ENCODE measurements at places on chromosomes 6 and 20.

- DNase-seq: no peak
These were observed 26.6 kb upstream of the DAAM2 start for GRCh38 chr6:39765508-39766065.

DNA sequence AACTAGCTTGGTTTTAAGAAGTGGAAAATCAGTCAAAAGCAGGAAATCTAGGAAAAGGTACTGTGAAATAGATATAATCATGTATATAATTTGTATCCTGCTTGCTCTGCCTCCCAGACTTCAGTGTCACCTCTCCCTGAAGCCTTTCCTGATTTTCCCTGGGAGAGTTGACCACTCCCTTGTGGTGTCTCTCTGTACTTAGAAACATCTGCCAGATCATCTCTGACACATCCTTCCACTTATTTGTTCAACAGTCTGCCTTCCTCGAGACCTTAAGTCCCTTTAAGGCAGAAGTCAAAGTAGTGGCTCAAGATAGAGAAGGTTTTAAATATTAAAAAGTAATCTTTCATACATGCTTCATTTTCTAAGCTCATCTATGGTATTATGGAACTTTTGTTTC is 236.5 kb downstream of the CDKAL1 start:
- no peak for DNase-seq

DNA sequence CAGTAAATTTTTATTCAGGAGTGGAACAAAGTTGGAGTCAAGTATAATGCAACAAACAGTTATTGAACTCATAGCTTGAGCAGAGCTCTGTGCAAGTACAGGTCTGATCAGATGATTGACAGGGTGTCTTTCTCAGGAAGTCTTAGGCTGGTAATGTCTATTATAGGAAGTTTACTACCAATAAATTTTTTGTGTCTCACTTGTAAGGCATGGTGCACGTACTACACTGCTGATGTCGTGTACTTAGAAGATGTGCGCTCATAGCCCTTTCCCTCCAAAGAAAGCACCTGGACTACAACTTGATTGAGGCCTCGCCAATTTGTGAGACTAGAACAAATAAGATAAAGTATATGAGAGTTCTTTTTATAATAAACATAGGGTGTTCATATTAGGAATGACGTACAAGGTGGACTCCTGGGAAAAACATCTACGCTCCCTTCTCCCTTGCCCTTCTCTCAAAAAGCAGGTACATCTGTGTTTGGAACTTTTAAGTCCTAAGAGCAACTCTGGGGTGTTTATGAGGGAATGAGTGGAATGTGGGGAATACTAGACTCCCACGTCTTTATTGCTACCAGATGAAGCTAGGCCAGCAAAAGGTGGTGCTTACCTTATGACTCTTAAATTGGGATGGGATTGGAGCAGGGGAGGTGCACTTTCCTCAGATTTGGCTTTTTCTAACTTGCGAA is 1.5 kb downstream of the NDUFAF5 start:
- DNase-seq: no peak

DNA sequence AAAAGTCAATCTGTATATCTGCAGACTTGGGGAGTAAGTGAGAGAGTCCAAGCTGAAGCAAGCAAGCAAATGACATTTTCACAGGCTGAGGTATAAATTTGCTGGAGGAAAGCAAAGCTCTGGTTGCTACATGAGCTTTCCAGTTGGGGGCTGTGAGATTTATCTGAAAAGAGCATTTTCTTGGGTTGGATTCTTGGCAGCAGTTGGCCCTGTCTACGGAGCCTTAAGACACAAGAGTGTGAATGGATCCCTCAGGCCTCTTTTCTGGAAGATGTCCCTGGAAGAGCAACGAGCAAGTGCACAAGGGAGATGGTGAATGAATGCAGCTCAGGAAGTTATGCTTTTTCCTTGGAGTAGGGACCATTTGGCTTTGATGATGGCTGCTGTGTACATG is 30.8 kb downstream of the ISM1 start:
- DNase-seq: no peak

- DNase-seq: no peak
These were observed 2.2 kb downstream of the C20orf204 start for GRCh38 chr20:64038224-64038564.

DNA sequence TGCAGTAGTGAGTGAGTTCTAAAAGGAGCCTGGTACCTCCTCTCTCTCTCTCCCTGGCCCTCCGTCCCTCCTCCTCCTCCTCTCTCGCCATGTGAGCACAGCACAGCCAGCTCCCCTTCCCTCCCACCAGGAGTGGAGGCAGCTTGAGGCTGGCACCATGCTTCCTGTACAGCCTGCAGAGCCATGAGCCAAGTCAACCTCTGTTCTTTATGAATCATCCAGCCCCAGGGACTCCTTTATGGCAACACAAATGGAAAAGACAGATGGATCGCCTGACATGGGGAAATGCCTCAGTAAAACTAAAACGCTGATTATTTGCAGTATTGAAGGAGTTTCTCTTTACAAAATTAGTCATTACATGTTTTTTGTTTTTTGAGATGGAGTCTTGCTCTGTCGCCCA is 233.7 kb upstream of the ARID1B start:
- no peak for DNase-seq

GRCh38 chr20:59307270-59307669 is 6.9 kb downstream of the EDN3 start:
- no peak for DNase-seq

DNA sequence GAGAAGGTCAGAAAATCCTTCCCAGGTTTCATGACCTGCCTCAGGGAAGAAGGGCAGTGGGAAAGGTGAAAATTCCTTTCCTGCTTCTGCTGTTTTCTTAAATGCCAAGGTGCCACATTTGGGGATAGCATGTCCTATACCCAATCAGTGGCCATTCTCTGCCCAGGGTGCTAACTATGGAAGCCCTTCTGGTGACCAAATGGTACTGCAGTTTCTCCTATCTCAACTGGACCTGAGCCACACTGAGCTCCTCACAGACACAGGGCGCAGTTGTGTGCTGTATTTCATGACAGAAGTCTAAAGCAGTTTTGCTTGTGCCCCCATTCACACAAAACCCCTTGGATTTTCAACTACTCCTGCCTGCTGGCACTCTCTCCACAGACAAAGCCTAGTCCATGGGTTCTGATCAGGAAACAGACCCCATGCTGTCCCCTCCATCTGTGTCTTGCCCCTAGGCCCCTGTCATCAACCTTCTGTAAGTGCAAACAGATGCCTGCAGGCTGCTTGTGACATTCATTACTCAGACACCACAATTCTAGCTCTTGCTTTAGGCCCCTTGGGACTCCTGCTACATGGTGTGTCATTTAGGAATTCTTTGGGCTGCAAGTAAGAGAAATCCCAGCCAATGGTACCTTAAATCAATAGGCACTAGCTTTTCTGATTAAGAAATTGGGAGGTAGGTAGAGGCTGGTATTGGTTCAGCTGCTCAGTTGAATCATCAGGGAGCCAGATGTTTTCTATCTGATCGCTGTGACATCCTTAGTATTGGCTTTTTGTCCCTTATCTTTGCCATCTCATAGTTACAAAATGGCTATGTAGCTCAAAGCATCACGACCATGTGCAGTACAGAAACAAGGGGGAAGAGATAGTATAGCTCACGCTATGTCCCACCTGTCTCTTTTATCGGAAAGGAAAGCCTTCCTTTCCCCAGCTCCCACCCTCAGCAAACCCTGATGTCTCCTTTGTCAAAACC is 147.8 kb downstream of the CD83 start:
- no peak for DNase-seq

DNA sequence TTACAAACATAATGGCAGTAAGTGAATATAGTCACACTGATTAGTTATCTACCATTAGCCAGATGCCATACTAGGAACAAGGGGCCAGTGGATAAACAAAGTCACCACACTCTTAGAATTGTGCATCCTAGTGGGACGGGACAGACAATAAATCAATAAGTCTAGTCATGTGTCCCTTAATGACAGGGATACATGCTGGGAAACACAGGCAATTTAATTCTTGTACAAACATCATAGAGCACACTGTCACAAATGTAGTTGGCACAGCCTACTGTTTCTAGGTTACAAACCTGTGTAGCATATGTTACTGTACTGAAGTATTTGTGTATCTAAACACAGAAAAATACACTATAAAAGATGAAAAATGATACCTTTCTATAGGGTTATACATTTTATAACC is 123.0 kb upstream of the FAM184A start:
- DNase-seq: no peak

DNA sequence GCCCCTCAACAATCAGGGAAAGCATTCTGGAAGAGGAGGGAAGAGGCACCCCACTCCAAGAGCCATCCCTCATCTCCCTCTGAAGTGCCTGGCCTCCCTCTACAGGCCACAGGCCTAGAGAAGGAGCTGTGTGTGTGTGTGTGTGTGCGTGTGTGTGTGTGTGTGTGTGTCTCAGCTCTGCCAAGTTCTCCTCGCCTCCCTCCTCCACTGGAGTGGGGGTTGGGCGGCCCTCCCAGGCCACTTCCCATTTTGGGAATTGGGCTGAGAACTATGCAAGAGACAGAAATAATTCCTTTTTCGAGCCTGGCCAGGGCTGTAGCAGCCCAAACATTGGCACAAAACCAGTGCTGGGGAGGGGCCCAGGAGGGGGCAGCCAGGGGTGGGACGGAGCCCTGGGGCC is 35.7 kb downstream of the KCNB1 start:
- DNase-seq: no peak

GRCh38 chr20:1001116-1001515 is 995 bp downstream of the RSPO4 start:
- peak; percentile 30 for DNase-seq

DNA sequence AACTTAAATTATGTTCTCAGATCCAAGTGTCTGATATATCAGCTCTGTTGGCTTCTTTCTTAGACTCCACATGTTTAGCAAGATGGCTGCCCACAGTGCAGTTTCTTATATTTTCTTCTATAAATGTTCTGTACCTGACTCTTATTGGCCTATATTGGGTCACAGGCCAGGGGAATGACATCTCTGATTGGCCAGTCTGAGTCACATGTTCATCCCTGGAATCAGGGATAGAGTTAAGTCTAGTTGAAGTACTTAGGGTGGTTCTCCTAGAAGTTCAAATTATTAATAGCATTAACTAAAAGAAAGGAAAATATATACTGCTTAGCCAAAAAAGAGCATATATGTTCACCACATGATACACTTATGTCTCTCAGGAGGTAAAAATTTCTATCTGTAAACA is 105.3 kb upstream of the SLC22A16 start:
- DNase-seq: no peak

DNA sequence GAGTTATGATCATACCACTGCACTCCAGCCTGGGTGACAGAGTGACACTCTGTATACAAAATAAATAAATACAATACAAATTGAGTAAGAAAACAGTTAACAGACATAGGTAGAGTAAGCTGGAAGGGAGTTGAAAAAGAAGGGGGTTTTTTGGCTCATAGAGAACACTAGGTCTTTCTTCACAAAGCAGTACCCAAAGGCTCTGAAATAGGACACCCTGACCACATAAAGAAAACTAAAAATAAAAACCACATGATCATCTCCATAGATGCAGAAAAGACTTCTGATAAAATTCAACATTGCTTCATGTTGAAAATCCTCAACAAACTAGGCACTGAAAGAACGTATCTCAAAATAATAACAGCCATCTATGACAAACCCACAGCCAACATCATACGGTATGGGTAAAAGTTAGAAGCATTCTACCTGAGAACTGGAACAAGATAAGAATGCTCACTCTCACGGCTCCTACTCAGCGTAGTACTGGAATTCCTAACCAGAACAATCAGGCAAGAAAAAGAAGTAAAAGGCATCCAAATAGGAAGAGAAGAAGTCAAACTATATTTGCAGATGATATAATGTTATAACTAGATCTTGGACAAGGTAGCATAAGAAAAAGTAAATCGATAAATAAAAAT is 48.6 kb downstream of the TOMM6 start:
- no peak for DNase-seq

DNA sequence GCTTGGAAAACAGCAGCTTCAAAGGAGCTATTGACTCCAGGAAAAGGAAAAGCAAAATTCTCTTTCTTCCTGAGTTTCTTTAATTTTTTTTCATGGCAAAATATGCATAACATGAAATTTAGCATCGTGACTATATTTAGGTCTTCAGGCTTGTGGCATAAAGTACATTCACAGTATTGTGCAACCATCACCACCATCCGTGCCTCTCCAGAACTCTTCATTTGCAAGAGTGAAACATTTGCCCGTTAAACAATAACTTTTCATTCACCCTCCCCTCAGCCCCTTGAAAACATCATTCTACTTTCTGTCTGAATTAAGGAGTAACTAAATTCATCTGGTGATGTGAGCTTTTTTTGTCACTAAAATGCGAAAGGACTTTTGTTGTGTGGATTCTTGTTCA is 251.7 kb downstream of the PHACTR1 start:
- DNase-seq: no peak

GRCh38 chr6:145621776-145622175 is 113.5 kb downstream of the EPM2A start:
- DNase-seq: no peak

DNA sequence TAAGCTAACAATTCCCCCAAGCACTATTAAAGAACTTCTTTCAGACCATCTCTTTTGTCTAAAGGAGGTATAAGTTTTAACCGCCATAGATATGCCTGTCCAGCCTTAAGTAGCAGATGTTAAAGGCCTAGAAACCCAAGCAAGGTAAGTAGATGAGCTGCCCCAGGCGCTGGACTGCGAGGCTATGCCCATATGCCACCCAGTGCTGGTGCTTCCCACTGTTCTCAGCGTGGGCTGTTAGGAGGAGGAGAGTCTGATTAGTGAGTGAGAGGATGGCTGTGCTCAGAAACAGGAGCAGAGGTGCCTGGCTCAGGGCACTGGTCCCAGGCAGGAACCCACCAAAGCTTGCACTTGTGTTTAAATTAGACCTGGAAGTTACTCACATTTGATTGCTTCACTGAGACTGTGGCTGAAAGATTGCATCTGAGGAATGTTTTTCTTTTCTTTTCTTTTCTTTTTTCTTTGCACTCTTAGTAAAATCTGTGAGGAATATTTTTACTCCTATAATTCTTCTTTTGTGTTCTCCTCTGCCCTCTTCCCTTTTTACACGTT is 32.2 kb downstream of the PRPH2 start:
- DNase-seq: no peak

DNA sequence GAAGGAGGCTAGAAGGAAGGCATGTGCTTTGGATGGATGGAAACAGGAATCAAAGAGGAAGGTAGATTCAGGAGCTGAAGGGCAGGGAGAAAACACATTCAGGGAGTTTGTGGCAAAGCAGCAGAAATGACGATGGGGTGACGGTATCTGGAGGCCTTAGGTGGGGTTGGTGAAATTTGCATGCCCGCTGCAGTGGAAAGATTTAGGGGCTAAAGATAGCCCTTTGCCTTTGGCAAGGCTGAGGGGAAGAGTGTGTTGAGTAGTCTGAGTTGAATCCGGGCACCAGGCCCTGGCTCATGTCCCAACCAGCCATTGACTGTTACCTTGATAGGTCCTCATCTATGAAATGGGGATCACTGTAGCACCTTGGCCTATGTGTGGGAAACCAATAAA is 1.3 kb downstream of the GZF1 start:
- DNase-seq: no peak

DNA sequence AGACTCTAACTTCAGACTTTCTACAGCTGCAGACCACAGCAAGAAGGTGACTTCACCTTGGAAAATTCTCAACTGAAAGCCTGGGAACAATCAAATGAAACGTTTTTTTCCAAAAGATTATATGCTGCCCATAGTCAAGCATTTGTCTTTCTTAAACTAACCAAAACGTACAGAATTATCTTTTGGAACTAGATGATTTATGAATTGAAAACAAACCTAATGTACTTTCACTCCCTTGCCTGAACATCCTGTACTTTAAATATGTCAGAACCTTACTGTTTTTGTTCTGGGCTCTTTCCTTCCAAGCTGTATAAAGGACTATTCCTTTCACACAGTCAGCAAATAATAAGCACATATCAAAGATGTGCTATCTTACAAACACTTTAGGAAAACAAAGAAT is 62.4 kb upstream of the TNFAIP3 start:
- DNase-seq: no peak
